ENCODE measurements at places on chromosomes 13 and 19. TPM values are rescaled to one million over a fixed set of nuclear protein-coding genes. Genes with fewer than 3 reads are reported as not detected.

CILP2 gene
- total RNA-seq: 0.18 TPM

GPR108 gene
- total RNA-seq: 17.5 TPM

- H3K4me3 ChIP-seq: no peak overlapping the region
- no peaks in the 10 kb centered on the region for H3K36me3 ChIP-seq
- H3K27me3 ChIP-seq: peaks cover 18% of the 10 kb centered on the region
- no peak overlapping the region for H3K27ac ChIP-seq
These were observed 20.5 kb upstream of the PNMA8C start for GRCh38 chr19:46449228-46449627.

GRCh38 chr19:18422530-18423191, 3.5 kb downstream of the SSBP4 start:
- H3K27me3 ChIP-seq: no peaks in the 10 kb centered on the region
- no peak for DNase-seq
- no peak overlapping the region for H3K27ac ChIP-seq
- no peak overlapping the region for H3K4me3 ChIP-seq

DNA sequence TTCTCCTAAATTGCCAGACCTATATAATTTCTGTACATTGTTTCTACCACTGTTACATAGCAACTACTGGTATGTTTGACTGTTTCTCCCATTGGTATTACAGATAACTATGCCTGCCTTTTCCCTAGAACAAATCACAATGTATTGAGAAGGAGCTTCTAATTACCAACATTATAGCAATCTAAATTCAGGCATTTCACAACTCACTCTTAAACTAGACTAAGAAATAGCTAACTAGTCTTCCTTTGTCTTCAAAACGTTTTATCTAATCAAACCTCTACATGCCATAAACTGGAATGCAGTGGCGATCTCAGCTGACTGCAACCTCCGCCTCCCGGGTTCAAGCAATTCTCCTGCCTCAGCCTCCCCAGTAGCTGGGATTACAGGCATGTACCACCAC, 18.2 kb downstream of the RBM26 start:
- no peak overlapping the region for H3K27ac ChIP-seq
- no peak for DNase-seq

DNA sequence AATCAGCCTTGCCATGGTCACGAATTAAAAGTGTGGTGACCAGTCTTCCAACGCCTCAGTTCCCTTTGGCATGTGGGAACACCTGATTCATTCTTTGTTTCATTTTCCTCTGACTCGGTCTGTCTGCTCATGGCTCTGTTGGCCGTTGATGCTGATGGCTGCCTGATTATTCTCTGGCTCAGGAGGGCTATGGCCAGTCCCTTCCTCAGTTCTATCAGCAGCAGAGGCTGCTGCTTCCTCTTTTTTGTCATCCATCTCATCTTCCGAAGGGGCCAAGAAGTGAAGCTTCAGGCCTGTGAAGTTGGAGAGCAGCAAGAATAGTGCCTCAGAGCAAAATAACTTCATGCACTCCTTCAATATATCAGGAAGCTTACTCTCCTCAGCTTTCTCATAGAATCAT, 9.5 kb upstream of the MLNR start:
- H3K4me3 ChIP-seq: no peak overlapping the region
- H3K27me3 ChIP-seq: no peaks in the 10 kb centered on the region
- peaks cover 20% of the 10 kb centered on the region for H3K36me3 ChIP-seq

DNA sequence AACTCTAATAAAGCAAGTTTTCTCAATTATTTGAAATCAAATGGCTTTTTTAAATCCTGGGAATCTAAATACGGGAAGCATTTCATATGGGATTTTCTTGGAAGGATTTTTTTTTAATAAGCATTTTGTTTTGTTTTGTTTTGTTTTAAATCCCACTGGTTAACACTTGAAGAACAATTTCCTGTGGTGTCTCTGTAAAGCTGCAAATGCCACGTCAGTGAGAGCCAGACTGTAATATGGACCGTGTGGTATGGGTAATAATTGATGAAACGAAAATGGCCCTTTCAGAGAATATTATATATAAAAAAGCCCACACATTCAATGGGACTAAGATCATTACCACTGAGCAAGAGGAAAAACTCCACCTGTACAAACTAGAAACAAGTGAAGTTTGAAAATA, 33.9 kb upstream of the MIR17HG start:
- H3K27me3 ChIP-seq: no peaks in the 10 kb centered on the region
- DNase-seq: no peak
- H3K27ac ChIP-seq: no peak overlapping the region
- H3K36me3 ChIP-seq: no peaks in the 10 kb centered on the region

GRCh38 chr19:40411125-40411842, 1.9 kb downstream of the PRX start:
- no peaks in the 10 kb centered on the region for H3K4me1 ChIP-seq
- no peaks in the 10 kb centered on the region for H3K27me3 ChIP-seq
- H3K27ac ChIP-seq: no peak overlapping the region
- no peak for DNase-seq
- H3K36me3 ChIP-seq: no peaks in the 10 kb centered on the region
- no peak overlapping the region for H3K4me3 ChIP-seq

GRCh38 chr19:19493841-19494546, 21.4 kb downstream of the TSSK6 start:
- H3K4me3 ChIP-seq: no peak overlapping the region
- peaks cover 13% of the 10 kb centered on the region for H3K4me1 ChIP-seq
- peaks cover 54% of the 10 kb centered on the region for H3K36me3 ChIP-seq
- H3K27ac ChIP-seq: no peak overlapping the region
- DNase-seq: no peak

THSD1 gene
- total RNA-seq: 19.0 TPM

All from IMR-90 (cell line).